ENCODE measurements at places on chromosomes 3 and 15.

DNA sequence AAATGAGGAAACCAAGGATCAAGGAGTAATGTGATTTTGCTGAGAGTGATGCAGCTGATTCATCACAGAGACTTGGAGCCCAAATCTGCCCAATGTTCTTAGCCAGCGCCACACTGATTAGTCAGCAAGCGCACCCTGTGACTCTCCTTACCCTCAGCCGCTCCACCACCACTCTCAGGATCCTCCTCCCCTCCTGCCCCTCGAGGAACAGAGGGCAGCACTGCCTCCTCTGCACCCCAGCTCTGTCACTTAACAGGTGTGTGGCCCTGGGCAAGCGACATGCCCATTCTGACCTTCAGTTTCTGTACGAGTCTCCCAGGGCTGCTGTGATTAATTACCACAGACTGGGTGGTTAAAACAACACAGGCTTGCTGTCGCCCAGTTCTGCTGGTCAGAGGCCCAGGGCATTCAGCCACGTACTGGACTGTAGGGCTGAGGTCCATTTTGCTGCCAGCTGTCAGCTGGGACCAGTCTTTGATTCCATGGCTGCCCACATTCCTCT lies 36.1 kb upstream of the HRH1 start:
- no peak for DNase-seq

DNA sequence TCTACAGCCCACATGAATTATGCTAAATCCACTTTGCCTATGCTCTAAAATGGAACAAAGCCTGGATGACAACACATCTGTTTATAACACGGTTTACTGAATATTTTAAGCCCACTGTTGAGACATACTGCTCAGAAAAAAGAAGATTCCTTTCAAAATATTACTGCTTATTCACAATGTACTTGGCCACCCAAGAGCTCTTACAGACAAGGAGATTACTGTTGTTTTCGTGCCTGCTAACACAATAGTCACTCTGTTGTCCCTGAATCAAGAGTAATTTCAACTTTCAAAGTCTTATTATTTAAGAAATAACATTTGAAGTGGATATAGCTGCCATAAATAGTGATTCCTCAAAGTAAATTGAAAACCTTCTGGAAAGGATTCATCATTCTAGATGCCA lies 70.9 kb downstream of the ANKRD28 start:
- no peak for DNase-seq

DNA sequence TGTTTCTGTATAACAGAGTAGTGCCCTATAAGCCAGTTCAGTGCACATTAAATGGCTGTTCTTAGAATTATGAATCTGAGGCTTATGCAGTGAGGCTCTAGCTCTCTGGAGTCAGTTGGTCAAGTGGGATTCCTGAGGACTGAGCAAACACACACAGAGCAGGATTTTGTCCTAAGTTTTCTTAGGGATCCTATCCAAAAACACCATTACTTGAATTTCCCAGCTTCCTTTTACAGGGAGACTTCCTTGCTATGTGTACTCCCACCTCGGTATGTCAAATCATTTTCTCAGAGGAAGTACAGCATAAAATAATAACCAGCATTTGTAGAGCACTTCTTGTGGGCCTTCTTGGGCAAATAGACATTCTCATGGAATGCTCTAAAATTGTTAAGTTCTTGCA lies 63.1 kb upstream of the GOLGA6B start:
- DNase-seq: no peak

- peak; percentile 26 for DNase-seq
These were observed 17.9 kb downstream of the IL12A start for GRCh38 chr3:160006282-160007163.

- no peak for DNase-seq
These were observed 602.6 kb downstream of the RSL24D1 start for GRCh38 chr15:54594115-54594514.

DNA sequence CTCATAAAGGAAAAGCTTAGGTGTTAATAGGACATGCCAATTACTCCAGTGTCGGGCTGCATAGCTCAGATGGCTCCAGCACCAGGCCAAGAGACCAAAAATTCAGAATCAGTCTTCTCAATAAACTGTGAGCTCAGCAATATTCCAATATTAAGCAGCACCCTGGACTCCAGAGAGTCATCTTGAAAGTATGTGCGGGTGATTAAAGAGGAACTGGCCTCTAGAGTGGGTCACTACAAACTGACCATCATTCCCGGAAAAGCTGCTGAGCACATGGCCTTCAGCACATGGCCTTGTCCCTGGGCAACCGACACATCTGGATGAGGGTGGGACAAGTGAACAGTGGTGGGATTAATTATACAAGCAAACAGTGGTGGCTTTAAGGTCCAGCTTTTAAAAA lies 59.0 kb downstream of the MAGI1 start:
- DNase-seq: no peak

DNA sequence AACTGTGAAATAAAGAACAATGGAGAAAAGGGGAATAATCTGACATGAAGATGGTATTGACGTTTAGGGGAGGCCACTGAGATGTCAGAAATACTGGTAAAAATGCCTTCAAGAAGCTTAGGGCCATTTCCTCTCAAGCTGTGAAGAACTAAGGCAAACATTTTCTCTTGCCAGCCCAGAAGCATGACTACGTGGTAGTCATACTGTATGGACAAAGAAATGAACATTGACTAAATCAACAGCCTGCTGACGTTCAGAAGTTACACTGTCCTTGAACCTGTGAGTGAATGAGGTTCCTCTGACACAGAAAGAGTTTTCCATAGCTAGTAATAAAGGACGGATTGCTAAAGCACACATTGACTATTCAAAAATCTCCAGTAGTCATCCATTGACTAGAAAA lies 121.0 kb downstream of the P3H2 start:
- no peak for DNase-seq

Measured in NCI-H1092 (cell line).